MCF 10A (cell line): ENCODE measurements at places on chromosomes 1 and 21. TPM values are rescaled to one million over a fixed set of nuclear protein-coding genes. Genes with fewer than 3 reads are reported as not detected.

Gene HTR6
- not detected in 2 replicates for total RNA-seq

Gene AIRE
- total RNA-seq = not detected in 2 replicates

Gene ACTL8
- 0.23 TPM in 1 of 2 replicates, not detected in the other for total RNA-seq

Gene PIGV
- 13.3 and 14.7 TPM in 2 replicates for total RNA-seq

Gene NDC1
- total RNA-seq = 17.5 and 18.7 TPM in 2 replicates

Gene APOBEC4
- total RNA-seq = not detected in 2 replicates

Gene SDC3
- total RNA-seq = 21.7 and 25.5 TPM in 2 replicates

Gene NTRK1
- total RNA-seq = 0.15 and 0.33 TPM in 2 replicates

Gene UBXN11
- total RNA-seq = 17.7 and 20.3 TPM in 2 replicates

Gene UBL4B
- total RNA-seq = not detected in 2 replicates

Gene DENND2C
- total RNA-seq = 5.8 and 6.0 TPM in 2 replicates

Gene BACE2
- 21.3 and 22.0 TPM in 2 replicates for total RNA-seq

Gene TRABD2B
- 0.96 and 2.6 TPM in 2 replicates for total RNA-seq

Gene AQP10
- not detected in 2 replicates for total RNA-seq

Gene LCE2D
- not detected in 2 replicates for total RNA-seq

Gene SELL
- total RNA-seq = not detected in 2 replicates

Gene ADAMTSL4
- 9.6 and 13.3 TPM in 2 replicates for total RNA-seq

Gene GBP7
- not detected in 2 replicates for total RNA-seq

Gene CD1D
- 0.19 and 0.22 TPM in 2 replicates for total RNA-seq
